Activated T-cell treated with anti-CD3 and anti-CD28 coated beads for 48 hours (primary cell): ENCODE measurements at places on chromosomes 3 and 15.
A peak's percentile ranks its signal among the peaks of the same experiment; 100 is the strongest.

GRCh38 chr3:41961751-41962679, at the start of gene ULK4:
TSS of gene ULK4 (minus strand) at chr3:41962103. CDS start at chr3:41954759, 7,344 bp downstream.
- peak; percentile 88 for DNase-seq

- DNase-seq, result no peak
Observed at GRCh38 chr3:156497326-156497725, 57.6 kb downstream of the SSR3 start.

- no peak for DNase-seq
Observed at GRCh38 chr15:42553554-42553953, 4.9 kb downstream of the HAUS2 start.

GRCh38 chr3:24520976-24521419, 26.3 kb upstream of the THRB start:
- DNase-seq, result no peak

- no peak for DNase-seq
Observed at GRCh38 chr3:81695302-81695701, 66.1 kb downstream of the GBE1 start.

DNA sequence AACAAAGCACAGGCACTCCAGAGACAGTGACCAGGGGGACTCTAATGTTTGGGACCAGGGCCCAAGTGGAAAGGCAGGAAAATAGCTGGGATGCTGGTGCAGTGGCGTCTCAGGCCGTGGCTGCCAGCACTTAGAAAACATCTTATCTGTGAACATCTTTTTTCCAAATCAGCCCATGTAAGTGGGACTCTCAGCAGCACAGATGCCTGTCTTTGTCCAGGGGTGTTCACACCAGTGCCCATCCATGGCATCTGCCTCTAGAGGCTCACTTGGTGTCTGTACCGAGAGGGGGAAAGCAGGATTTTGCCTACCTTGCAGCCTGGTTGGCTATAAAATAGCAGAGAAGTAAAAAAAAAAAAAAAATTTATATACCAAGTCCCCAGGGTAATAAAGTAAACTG, 26.7 kb downstream of the SLC12A8 start:
- no peak for DNase-seq

GRCh38 chr15:89305395-89305794, 29.2 kb downstream of the POLG start:
- no peak for DNase-seq

DNA sequence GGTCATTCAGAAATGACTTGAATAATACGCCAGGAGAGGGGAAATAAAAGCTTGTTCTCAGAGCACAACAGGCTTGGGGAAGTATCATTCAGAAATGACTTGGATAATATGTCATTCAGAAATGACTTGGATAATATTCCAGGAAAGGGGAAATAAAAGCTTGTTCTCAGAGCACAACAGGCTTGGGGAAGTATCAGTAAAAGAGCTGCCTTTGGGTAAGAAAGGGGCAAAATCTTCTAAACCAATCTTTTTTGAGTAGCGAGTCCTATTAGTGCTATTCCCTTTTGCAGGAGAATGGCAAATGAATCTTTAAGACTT, 20.9 kb downstream of the GABRR3 start:
- no peak for DNase-seq

- no peak for DNase-seq
Observed at GRCh38 chr3:63405882-63406281, 127.8 kb downstream of the SYNPR start.

DNA sequence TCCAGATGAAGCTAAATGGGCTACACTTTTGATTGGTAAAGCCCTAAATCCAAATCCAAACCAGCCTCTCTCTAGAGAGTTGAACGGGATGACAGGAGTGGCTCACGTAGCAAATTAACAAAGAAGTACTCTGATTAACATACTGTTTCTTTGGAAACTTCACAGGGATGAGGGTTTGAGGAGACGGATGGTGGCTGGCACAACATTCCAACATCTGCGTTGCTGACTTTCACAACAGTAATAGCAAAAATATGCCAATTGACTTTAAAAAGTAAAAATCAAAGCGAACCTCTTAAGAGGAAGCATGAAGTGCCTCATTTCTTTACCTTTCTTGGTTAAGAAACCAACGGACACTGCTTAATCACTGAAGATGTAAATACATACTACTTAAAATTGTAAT, 181.4 kb downstream of the TBL1XR1 start:
- no peak for DNase-seq

GRCh38 chr15:60469893-60470641, 8.9 kb downstream of the ICE2 start:
- DNase-seq, result no peak

DNA sequence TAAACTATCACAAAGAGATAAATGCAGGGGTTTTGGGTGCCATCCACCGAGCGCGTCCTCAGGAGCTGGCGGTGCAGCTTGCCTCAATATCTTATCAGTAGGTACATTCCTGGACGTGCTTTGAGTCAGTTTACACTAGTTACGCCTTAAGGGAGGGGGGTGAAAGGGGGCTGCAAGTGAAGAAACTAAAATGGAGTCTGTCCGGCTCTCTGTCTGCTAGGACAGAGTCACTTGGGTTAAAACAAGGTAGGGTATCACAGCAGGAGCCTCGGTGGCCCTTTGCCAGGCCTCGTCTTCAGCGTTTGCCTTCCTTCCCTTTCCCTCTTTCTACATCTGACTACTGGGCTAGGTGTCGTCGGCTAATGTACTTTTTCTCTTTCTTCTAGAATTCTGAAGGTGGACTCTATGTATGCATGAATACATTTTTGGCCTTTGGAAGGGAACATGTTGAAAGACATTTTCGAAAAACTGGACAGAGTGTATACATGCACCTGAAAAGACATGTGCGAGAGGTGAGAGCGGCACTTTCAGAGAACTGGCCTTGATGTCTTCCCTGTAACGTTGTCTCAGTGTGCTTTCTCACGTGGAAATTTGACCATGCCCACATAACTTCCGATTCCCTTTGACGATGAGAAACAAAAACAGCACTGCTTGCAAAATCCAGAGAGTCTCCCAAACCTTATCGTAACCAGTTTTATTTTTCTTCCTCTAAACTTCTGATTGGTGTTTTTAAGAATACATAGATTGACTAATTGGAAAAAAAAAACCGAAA, 28.8 kb downstream of the USP13 start:
- no peak for DNase-seq

DNA sequence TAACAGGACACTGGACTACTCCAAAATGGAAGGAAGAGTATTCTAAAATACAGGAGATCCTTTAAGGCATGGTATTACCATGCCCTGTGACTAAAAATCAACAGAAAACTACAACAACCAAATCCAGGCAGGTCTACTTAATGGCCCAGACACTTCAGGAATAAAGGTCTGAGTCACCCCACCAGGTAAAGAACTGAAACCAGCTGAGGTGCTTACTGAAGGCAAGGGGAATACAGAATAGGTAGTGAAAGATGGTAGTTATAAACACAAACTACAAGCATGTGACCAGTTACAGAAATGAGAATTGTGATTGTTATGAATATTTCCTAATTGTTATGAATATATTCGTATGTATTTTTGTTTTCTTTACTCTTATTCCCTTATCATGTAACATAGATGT, 13.4 kb downstream of the IFT57 start:
- no peak for DNase-seq

DNA sequence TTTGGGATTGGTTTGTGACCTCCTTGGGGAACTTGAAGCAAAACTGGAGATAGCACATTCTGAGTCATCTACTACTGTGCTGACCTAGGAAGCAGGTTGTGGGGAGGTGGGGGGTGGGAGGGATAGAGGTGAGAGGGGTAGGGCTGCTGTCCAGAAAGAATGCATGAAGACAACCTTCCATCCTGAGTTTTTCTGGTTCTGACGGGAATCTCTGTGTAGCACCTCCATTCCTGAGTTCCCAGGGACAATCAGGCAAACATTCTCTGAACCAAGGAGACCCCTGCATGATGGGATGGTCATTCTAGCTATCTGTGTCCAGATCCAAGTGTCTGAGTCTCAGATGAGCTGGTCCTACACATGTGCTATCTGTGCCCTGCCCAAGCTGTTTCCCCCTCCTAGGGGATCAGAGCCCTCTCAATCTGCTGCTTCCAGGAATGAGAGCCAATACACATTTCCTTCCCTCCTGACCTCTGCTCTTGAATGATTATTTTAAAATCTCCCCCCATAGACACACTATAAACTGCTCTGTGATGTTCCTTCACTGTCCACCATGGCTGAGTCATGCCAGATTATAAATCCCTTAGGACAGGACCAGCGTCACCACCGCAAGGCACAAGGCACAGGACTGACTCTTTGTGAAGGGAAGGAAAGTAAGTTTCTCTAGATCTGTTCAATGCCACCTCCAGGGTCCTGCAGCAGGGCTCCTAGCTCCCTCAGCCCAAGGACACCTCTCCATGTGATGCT, 2.2 kb upstream of the CD276 start:
- no peak for DNase-seq

DNA sequence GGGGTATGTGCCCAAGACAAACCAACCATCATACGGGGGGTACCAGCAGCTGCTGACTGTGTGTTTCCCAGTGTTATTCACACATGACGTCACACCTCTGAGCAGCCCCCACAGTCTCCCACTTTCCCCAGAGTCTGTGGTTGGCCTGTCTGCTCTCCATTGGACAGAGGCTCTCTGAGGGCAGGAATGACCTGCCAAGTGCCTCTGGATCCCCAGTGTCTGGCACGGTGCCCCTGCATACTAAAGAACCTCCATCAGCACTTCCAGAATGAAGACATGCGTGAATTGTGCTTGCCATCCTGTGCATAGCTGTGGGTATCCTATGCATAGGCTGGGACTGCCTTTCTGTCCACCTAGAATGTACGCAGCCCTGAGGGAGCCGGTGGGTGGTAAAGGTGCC, 3.5 kb upstream of the CCDC9B start:
- no peak for DNase-seq

DNA sequence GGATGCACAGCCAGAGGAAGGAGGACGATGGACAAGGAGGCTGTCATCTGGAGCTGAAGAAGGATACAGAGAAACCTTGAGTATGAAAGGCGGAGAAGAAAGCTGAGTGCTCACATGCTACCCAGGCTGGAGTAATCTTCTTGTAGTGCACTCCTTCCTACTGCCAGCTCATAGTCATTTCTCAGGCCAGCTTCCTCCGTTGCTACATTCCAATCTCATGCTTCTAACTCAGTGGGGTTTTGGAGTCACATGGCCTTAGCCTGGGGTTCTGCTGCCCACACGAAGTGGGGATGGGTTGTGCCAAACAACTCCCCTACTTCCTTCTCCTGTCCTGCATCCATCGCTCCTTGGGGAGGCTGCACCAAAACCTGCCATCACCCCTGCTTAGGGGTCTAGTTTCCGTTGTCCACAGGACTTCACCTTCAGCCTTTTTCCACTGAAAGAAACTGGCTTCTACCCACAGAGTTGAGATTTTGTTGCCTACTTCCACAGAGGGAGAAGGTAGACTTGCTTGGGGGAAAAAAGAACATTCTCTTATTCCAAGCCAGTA, 239.9 kb downstream of the EPHB1 start:
- DNase-seq, result no peak

GRCh38 chr3:28018925-28019718, 222.3 kb upstream of the CMC1 start:
- no peak for DNase-seq

- DNase-seq, result no peak
Observed at GRCh38 chr3:12501360-12502020, 17.2 kb downstream of the TSEN2 start.

DNA sequence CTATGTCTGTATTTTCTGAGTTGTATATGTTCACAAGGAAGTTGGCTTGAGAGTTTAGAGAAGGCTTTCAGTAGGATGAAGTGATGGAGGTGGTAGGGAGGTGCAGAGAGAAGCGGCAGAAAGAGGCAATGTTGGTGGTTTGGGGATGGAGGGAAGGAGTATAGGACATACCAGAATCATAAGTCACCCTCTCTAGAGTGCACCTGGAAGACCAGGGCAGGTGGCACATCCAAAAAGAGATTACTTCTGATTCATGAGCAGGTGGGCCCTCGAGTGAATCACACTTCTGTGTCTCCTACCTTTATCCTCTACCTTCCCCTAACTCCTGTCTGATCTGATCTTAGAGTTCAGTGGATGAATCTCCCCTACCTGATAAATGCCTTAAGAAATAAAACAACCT, 41.8 kb upstream of the MRPL3 start:
- DNase-seq, result no peak

GRCh38 chr3:72203105-72203504, 418.2 kb upstream of the PROK2 start:
- no peak for DNase-seq

DNA sequence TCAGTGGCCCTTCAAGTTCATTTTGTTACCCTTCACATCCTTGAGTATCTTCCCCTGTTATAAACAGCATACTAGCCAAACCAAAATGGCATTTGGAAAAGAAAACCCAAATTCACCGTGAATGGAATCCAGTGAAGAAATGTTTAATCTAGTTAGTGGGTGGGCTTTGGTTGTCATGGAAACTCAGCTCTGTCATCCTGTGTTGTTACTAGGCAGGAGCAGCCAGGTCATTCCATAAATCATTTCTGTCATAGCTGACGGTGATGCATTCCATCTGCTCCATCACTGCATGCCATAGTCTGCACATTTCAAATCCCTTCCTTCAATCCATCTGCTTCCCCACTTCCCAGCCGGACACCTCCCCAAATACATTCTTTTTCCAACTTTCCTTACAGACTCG, 140.4 kb upstream of the CGNL1 start:
- no peak for DNase-seq

DNA sequence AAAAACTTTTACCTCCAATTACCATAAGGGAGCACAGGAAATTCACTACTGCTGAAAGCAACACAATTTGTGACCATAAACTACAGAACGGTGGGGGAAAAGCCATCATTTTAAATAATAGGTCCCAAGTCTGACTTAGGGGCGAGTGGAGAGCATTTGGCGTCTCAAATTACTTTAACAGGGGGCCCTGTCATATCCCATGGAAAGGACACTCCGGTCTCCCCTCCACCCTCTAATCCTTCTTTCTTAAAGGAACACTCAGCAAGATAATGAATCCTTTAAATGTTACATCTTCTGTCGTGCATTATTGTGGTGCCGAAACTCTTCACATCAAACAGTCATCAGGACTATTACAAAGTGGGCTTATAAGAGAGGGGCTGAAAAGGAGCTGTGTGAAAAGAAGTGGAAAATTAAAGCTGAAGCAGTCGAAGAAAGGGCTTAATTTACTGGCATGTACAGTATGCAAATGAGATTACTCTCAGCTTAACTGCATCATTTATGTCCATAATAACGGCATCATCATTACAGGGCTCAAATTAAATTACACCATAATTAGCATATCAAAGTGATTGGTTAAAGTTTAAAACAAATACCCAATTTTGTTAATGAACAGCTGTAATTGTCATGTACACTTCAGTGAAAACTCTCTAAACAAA, 342.2 kb downstream of the FOXP1 start:
- no peak for DNase-seq

DNA sequence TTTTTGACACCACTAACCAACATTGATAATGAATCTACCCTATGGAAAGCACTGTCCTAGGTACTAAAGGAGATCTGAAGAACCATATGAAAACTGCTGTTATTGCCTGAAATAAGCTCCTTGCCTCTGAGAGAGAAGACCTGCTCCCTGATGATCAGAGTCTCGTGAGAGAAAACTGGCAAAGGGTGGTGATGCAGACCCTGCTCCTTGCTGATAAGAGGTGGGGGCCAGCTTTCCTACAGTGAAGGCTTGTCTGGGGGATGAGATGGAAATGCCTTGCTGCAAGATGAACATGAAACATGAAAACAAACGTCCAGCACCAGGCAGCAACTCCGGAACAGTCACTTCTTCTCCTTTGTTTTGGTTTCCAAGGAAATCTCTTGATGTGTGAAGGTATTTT, 31.9 kb downstream of the RASGRP1 start:
- DNase-seq, result no peak
